Stimulated activated CD8-positive, alpha-beta memory T cell treated with anti-CD3 and anti-CD28 coated beads, Interleukin-7, amount 100 ng/mL, for 24 hours (primary cell): ENCODE measurements at places on chromosomes 5 and 9.

DNA sequence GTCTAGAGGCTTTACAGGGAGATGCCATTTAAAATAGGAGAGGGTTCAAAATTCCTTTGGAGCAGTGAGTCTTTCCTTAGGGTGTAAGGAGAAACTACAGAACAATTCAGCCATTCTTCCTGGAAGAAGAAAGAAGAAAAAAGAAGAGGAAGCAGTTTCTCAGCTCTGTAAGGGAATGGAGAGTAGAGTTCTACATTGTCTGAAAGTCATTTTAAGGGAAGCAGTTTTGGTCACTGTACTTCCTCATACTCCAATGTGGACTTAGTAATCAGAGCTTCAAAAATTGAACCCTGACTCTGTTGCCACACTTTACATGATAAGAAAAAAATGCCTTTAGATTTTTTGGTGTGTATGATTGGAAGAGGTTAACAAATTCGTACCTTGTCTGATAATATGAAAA, 122.4 kb downstream of the LRRC70 start:
- DNase-seq: no peak

DNA sequence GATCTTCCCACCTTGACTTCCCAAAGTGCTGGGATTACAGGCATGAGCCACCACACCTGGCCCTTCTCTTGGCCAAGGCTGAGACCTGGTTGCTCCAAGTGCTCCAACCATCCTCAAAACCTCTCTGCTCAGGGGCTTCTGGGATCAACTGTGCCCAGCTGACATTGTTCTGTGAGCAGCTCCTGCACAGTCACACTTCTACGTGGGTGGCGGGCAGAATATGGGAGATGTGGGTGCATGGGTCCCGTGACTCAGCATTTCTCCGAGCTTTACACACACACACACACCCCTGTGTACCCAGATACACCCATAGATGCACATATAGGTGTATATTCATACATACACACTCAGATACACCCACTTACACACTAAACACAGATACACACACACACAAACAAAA, 10.5 kb upstream of the MYORG start:
- DNase-seq: no peak

DNA sequence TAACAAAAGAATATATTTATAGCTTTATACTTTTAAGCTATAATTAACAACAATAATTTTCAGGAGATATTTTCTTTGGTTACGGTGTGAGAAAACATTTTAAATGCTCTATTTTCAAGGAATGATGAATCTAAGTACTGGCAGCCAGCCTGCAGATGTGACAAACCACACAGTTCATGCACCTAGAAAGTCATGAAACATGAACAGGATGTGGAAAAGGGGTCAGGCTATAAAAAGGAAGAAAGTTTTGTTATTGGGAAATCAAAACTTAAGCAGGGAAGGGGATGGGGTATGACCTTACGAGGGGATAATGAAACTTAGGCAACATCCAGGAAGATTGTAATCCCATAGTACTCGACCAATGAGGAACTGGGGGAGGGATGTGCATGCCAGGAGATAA, 508.7 kb upstream of the GRAMD2B start:
- DNase-seq: no peak

GRCh38 chr5:154749491-154749890, 5.7 kb upstream of the LARP1 start:
- DNase-seq: no peak

GRCh38 chr5:102623329-102624065, 124.7 kb upstream of the SLCO6A1 start:
- no peak for DNase-seq

DNA sequence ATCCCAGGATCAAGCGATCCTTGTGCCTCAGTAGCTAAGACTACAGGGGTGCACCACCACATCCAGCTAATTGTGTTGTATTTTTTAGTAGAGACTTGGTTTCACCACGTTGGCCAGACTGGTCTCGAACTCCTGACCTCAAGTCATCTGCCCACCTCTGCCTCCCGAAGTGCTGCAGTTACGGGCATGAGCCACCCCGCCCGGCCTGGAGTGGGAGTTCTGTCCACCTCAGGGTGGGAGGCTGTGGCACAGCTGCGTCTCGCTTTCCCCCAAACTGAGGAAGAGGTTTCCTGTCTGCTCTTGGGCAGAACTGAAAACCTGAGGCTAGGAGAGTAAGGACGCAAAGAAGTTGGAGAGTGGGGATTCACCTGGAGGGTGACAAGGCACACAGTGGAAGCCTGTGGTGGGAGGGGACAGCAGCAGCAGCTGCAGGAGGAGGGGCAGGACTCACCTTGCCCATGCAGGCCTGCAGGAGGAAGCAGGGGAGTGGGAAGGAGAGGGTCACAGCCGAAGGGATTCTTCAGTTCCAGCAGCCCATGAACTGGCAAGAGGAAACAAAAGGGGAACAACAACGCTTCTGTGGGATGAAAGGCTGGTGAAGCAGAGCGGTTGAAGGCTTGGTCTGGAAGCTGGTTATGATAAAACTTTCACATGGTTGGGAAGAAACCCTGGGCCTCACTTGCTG, 181.4 kb downstream of the GAS1 start:
- no peak for DNase-seq

DNA sequence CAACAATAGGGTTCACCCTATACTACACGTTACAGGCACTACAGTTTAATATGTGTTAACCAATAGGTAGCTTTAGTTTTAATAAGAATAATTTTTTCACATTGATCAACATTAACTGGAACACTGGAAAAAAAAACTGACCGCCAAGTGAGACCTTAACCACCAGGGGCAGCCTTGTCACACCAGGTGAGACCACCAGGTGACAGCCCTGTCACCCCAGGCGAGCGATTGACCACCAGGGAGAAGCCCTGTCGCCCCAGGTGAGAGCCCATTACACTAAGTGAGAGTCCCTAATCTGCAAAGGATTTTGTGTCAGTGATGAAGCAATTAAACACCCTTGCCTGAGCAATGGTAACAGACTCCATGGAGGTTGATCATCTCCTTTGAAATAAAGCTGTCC, 75.4 kb upstream of the SYK start:
- no peak for DNase-seq
